ENCODE measurements at places on chromosomes 1 and 21.
A peak's percentile ranks its signal among the peaks of the same experiment; 100 is the strongest.

- DNase-seq = no peak
Observed at GRCh38 chr1:77583483-77583882, 99.0 kb downstream of the ZZZ3 start.

DNA sequence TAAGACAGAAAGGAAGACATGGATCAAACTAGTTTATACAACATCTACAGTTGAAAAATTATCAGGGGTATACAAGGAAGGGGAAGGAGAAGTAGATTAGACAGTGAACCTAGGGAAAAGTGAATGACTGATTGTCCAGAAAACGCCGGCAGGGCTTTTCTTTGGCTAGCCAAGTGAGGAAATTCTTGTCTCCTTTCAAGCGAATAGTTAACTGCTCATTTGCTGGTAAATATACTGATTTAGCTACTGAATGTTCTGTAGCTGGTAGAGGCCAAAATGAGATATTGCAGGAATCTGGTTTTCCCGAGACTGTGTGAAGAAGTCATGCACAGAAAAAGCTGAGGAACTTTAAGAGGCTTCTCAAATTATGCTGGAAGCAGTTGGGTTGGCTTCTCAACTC lies 128.5 kb upstream of the ZNHIT6 start:
- DNase-seq = no peak

DNA sequence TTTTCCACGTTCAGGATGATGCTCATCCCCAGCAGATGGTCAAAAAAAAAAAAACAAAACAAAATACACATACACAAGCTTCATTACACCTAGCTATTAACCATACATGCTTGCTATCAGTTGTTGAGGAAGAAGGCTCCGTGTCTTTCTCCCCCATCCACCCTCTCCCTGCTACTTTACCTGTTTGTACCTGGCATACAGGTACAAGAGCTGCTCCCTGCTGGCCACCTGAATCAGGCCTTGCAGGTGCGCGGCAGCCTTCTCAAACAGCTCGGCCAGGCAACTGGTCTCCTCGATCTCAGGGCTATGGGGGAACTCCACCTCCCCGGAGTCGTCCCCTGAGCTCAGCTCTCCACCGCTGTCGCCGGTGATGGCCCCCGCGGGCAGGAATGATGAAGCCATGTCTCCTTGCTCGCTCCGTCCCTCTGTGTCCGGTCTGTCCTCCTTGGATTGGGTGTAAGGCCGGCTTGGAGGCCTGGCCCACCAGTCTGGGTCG lies 464 bp downstream of the ACBD6 start:
- no peak for DNase-seq

DNA sequence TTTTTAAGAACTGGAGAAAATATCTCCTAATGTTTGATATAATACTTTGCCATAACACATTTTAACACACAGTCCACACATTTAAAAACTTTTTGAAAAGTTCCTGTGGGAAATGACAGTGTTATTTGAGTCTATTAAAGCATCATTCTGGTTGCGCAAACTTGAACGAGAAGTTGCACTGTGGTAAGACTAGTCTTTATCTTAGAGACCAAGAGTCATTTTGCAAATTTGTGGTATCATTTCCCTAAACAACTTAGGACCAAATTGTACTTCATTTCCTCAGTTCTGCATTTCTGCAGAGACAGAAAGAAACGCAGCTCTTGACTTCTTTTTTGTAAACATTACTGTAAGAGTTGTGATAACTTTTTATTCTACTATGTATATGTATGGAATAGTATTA lies at the start of gene RGS18:
Gene RGS18 (plus strand): TSS at position 282 of the 400 bp plus-strand sequence. CDS start 176 bp downstream, outside the sequence.
- peak; percentile 84 for DNase-seq

GRCh38 chr1:163933437-163933836 lies 611.7 kb downstream of the NUF2 start:
- no peak for DNase-seq

DNA sequence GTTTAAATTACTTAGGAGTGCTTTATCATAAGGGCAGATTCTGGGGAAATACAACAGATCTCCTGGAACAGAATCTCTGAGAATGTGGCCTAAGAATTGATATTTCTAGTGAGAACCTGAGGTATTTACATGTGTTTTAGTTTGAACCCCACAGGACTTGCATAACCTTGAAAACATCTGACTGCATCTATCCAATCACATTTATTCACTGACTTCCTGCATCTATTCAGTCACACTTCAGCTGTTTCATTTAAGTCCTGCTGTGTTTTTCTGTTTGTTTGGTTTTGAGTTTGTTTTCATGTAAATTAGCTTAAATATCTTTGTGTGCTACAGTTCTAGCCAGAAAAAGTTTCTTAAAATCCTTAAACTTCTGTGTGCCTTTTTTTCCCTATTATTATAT lies 1260.7 kb downstream of the PLA2G4A start:
- peak; percentile 47 for DNase-seq

DNA sequence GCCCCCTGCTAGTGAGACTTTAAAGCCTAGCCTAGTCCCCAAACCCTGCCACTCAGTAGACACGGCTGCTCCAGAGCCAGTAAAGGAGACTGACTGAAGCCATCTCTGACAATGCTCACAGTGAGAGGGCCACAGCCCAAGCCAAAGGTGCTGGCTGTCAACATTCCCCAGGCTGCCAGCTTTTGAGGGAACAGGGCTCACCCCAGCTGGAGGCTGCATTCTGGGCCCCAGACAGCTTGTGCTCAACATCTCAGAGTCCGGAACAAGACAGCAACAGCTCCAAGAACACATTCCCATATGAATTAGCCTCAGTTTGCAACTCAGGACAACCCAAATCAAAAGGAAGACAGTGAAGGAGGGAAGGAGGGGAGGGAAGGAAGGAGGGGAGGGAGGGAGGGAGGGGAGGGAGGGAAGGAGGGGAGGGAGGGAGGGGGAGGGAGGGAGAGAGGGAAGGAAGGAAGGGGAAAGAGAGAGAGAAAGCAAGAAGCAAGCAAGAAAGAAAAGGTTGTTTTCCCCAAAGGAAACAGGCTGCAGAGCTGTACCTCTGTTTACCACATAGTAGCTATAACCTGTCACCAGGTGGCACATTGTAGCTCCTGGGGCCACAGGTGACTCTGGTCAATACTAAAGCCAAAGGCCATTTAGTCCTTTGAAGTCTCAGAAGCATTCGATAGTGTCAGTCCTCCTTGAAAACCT lies 5.4 kb downstream of the ARTN start:
- no peak for DNase-seq

- DNase-seq = no peak
Observed at GRCh38 chr1:96688767-96689166, 32.8 kb upstream of the PTBP2 start.

DNA sequence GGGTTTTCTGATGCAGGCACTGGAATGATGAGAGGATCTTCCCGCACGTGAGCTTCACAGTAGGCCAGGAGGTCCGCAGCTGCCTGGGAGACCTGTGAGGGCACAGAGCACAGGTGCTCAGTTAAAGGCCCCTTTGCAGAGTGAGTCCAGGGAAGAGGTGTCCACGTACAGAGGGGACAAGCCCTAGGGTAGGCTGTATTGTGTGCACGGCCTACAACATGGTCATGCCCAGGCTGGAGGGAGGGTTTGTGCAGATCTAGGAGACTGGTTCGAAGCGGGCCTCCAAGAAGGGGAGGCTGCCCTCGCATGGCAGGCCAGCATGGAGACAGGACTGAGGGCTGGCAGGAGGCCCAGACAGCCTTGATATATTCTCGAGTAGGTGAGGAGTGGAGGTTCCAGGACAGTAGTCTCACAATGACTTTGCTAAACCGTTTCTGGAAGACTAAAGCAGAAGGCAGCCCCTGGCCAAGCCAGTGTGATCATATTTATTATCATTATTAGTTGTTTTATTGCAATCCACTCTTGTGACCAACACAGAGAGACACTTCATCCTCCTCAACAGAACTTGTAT lies 48.0 kb upstream of the B3GALNT2 start:
- DNase-seq = no peak

- no peak for DNase-seq
Observed at GRCh38 chr1:235006132-235006721, 122.4 kb downstream of the TOMM20 start.

DNA sequence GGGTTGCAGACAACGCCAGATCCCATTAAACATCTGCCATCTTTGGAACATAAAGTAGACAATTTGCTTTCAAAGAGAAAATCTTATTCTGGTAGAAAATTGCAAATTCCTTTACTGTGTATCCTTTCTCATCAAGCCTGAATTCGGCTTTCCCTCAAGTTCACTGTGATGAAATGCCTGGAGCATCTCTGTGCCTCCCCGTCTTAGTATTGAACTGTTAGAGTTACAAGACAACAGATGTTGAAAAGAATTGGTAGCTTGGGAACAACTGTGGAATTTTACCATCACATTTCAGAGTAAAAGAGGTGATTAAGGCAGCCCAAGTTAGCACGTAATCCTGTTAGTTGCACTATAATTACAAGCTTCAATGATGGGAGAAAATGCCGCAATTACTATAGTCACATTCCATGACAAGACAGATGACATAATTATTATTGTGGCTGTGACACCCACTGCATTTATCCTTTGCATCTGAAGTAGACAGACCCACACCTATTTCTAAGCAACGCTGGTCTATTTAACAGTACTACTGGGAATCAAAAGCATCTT lies 54.4 kb upstream of the B3GALNT2 start:
- no peak for DNase-seq

GRCh38 chr1:33634806-33635205 lies 162.4 kb downstream of the ZSCAN20 start:
- peak; percentile 30 for DNase-seq

DNA sequence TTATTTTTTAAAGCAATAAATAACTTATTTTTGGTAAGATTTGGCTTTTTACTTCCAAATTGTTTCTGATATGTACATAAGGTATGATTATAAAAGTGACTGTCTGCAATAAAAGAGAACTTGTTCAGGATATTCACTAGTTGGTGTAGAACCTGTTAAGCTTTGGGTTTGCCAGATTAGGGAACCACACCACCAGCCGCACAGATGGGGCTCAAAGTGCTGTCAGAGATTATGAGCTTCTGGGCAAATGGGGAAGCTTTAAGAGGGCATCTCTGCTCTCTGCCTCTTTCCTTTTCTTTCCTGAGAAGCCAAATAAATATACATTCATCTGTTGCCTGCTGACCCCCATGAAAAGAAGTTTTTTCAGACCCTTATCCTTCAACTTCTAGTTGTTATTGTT lies 25.4 kb downstream of the IVNS1ABP start:
- no peak for DNase-seq

DNA sequence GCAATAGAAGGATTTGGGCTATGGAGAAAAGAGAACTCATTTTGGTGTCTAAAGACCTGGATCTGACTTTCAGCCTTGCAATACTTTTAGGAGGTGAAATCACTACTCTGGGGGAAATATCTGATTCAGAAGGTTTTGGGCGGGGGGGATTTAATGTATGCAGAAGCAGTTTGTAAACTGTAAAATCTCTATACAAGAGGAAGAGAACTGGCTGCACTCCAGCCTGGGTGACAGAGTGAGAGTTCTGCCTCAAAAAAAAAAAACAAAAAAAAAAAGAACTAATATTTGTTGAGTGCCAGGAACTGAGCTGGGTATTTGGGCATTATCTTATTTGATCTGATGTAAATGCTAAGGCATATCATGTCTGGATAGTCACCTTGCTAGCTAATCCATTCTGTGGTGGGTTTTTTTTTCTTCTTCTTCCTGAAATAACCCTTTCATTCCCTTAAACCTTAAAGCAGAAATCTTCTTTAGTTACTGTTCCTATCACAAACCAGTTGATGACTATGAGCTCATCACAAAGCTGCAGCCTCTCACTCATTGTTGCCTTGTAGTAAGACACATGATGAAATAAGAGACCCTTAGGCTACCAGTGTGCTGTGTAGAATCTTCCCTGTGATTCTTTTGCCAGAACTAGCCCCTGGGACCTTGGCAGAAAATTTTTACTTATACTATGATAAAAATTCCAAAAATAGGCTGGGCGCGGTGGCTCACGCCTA lies 35.6 kb upstream of the SLC16A1 start:
- peak; percentile 50 for DNase-seq

GRCh38 chr1:63046539-63046938 lies 262.6 kb downstream of the ATG4C start:
- DNase-seq = no peak

- DNase-seq = peak; percentile 75
Observed at GRCh38 chr1:19643602-19644394, at the start of gene NBL1. Gene NBL1 (plus strand): TSS chr1:19644311. CDS start chr1:19655031, 10,720 bp downstream.

DNA sequence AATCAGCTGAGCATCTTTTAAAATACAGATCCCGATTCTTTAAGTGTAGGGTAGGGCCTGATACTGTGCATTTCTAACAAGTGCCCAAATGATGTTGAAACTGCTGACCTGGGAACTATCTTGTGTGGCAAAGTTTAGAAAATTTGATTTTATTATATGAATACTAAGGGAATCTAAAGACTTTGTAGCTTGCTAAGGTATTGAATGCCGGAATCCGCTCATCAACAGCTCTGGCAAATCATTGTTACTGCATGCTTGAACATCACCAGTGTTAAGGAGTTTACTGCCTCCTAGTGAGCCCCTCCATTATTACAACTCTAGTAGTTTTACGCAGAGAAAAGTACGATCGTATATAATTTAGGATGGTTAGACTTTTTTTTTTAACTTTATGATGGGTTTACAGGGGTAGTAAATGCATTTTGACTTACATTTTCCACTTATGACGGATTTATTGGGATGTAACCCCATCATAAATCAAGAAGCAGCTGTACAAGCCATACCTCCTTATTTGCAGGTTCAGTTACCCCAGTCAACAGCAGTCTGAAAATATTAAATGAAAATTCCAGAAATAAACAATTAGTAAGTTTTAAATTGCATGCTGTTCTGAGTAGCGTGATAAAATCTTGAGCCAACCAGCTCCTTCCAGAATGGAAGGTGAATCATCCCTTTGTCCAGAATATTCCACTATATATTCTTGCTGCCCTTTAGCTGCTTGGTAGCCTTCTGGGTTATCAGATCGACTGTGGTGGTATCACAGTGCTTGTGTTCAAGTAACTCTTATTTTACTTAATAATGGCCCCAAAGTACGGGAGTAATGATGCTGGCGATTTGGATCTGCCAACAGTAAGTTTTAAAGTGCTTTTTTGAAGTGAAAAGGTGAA lies 892 bp downstream of the TYW3 start:
- peak; percentile 81 for DNase-seq

DNA sequence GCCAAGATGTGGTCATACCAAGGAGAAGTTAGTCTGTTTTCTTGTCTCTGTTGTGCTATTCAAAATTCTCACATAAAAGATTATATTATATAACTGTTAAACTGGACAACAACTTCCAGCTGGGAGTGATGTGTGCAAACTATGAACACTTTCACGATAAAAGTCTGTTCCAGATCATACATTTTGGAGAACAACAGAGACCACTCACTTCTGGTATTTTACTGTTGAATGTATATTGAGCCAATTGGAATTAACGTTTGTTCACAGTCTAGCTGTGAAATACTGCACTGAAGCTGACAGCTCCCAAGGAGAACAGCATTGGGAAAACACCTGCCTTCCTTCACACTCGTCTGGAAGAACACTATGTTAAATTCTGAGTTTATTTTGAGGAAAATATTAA lies 860 bp upstream of the SHCBP1L start:
- no peak for DNase-seq

- peak; percentile 61 for DNase-seq
Observed at GRCh38 chr1:39213511-39214002, 9.1 kb downstream of the MACF1 start.

GRCh38 chr1:38098101-38098847 lies 51.7 kb upstream of the POU3F1 start:
- no peak for DNase-seq

GRCh38 chr1:6041432-6042062 lies 4.1 kb upstream of the KCNAB2 start:
- peak; percentile 22 for DNase-seq

- peak; percentile 75 for DNase-seq
Observed at GRCh38 chr1:103266036-103266435, 157.7 kb upstream of the COL11A1 start.

- no peak for DNase-seq
Observed at GRCh38 chr21:14838400-14838799, 226.4 kb downstream of the NRIP1 start.

GRCh38 chr1:179206812-179207211 lies 22.7 kb downstream of the ABL2 start:
- DNase-seq = no peak

Measured in iris pigment epithelial cell (primary cell).